SJSA1 (cell line): ENCODE measurements at places on chromosomes 13 and 19. TPM values are rescaled to one million over a fixed set of nuclear protein-coding genes. Genes with fewer than 3 reads are reported as not detected.

Gene DCT
- total RNA-seq: not detected in 2 replicates

Gene TINCR
- not detected in 2 replicates for total RNA-seq

Gene ELSPBP1
- total RNA-seq: not detected in 2 replicates

Gene LILRB4
- not detected in 2 replicates for total RNA-seq

Gene C19orf73
- total RNA-seq: 4.3 TPM in 1 of 2 replicates, not detected in the other

Gene CACNG7
- not detected in 2 replicates for total RNA-seq

Gene ACER1
- not detected in 2 replicates for total RNA-seq

Gene NCAN
- total RNA-seq: not detected in 2 replicates

Gene LRRC63
- not detected in 2 replicates for total RNA-seq

Gene PRR12
- 0.66 and 2.6 TPM in 2 replicates for total RNA-seq

Gene SYNGR4
- total RNA-seq: not detected in 2 replicates

- no peak for DNase-seq
These were observed 188.2 kb downstream of the OLFM4 start for GRCh38 chr13:53216773-53217172.

GRCh38 chr19:3780786-3781304 lies 5.3 kb downstream of the MATK start:
- DNase-seq: no peak

DNA sequence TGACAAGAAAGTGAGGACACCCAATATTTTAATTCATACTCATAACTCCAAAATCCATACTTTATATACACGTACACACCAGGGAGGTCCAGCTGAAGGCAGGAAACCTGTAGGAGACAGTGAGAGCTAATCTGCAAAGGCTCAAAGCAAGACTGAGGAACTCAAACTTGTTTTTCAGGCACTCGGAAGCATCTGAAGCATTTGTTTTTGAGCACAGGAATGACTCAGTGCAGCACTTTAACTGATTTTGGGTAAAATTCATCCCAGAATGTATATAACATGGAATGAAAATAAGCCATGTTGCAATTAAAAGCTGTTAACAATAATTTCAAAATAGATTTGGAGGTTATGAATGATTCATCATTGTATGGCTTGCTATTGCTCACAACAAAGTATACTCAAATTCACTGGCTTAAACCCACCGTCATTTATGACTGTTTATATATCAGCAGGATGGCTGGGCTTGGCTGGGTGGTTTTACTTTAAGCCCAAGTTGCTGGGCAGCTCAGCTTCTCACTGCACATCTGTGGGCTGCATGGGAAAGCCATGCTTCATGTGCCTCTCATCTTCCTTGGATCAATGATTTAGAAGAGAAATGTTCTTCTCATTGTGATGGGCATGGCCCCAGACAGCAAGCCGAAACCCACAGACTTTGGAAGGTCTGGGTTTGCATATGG lies 177.0 kb downstream of the RFC3 start:
- DNase-seq: no peak

DNA sequence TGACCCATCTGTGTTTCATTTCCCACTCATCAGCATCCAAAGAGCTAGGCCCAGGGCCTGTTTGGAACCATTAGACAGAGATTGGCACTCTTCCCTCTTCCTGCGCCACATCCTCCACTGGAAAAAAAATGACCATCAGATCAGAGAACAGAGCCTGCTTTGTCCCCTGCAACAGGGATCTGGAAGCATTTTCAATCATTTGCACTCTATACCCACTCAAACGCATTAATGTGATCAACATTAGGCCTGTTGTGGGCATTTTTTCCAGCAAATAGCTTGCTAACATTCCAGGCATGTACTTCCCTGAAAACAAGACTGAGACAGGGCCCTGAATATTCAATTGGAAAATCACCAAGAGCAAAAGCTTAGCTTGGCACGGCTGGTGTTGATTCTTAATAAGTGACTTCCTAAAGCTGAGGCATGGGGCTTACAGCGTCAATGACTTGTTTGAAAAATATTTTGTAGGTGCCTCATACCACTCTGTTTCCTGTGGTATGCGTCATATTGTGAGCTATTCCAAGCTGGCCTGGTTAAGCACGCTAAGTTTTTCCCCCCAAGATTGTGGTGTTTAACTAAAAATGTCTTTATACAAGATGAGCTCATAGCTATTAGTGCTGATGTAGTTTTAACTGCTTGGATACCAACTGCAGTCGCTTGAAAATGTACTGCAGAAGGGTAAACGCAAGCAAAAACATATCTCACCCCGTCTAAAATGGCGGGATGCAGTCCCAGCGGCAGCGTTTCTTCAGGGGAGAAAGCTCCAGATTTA lies 404.4 kb downstream of the SPRY2 start:
- DNase-seq: peak; percentile 100

DNA sequence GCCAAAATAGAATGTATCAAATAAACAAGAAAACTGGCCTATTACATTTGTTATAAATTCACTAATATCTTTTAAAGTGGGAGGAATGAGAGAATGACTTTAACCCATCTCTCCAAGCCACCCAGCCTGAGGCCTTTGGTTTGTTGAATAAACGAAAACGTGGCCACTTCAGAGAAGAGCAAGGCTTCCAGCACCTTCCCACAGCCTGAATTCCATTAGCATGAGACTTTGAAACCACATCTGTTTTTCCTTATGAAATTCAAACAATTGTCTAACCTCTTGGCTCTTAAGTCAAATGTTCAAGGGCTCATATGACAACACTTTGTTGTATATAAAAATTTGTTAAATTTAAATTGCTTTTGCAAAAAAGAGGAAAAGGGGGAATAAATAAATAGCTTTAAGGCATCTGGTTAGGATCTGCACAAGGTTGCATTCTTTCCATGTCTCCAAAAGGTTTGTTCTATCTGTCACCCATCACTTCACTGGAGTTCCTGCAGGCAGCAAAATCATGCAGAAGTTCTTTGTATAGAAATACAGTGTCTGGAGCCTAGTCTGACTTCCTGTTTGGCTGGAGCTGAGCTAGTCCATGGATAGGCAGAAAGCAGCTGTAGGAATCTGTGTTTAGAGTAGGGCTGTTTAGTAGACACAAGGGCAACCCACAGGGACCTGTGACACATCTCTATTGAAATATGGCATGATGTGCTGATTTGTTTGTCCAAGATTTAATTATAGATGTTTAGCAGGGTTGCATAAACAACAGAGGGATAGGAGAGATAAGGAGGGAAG lies 502.3 kb downstream of the KCTD12 start:
- peak; percentile 56 for DNase-seq

GRCh38 chr19:54461210-54461609 lies 2.4 kb downstream of the LENG9 start:
- DNase-seq: no peak

DNA sequence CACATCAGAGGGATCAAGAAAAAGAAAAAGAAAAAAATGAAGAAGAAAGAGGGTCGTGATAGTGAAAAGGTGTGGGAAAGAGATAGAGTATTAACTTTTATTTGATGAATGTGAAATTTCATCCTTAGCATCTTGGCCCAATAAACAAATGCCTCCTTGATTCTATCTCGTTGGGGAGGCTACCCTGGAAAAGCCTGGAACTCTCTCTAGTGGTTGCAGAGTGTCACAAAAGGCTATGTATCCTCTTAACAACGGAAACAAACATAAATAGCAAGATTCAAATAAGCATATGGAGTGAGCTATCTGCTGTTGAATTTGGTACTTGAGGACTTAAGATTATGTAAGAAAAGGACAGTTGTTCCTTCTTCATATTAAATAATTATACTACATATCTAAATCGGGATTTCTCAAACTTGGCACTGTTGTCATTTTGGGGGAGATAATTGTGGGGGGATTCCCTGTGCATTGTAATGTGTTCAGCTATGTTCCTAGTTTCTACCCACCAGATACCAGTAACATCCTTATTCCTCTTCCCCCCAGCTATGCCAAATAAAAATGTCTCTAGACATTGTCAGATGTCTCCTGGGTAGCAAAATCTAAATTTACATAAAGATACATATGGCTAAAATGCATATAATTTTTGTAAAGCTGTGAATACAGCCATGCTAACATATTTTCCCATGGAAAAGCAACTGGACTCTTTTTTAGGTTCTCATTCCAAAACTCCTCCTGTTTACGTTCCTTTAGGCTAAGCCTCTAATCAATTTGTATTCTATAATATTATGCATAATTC lies 557.2 kb downstream of the DCT start:
- DNase-seq: no peak

DNA sequence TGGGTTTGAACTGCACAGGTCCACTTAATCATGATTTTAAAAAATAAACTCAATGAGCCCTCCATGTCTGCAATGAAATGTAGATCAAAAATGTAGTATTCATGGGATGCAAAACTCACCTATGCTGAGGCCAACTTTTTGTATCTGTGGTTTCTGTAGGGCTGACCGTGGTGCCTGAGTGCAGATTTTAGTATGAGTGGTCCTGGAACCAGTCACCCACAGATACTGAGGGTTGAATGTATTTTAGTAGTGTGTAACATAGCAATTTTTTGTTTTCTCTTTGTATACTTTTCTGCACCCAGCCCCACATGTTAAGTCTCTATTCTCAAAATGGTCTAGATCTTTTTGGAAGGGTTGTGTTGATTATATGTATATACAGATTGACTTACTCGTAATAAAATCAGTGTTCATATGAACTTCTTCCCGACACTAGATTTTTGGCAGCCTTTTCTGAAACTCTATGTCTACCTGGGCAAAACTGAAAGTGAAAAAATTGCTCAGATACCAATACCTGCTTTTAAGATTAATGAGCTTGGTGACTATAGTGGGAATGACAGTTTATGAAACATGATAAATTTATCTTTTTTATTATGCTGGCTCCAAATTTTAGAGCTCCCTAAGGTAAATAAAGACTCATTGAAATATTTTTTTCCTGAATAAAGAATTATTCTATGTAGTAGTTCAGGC lies 51.6 kb downstream of the DNAJC15 start:
- no peak for DNase-seq

- peak; percentile 94 for DNase-seq
These were observed 20.8 kb upstream of the ERCC1 start for GRCh38 chr19:45444318-45445041.

DNA sequence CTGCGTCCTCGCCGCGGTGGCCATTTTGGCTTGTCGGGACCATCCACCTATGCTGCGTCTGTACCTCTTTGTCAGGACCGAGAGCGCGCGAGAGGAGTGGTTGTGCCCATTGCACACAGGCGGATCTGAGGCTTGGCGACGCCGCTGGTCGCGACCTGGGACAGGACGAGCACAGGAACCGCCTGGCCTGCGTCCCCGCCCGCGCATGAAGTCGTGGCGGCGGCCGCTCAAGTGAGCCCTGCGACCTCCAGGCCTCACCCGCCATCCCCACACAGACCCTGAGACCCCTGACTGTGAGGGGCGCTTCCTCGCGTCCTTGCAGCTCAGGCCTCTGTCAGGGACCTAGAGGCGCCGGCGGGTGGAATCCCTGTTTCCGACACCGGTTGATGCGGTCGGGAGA lies 16.8 kb downstream of the ZNF586 start:
- no peak for DNase-seq

DNA sequence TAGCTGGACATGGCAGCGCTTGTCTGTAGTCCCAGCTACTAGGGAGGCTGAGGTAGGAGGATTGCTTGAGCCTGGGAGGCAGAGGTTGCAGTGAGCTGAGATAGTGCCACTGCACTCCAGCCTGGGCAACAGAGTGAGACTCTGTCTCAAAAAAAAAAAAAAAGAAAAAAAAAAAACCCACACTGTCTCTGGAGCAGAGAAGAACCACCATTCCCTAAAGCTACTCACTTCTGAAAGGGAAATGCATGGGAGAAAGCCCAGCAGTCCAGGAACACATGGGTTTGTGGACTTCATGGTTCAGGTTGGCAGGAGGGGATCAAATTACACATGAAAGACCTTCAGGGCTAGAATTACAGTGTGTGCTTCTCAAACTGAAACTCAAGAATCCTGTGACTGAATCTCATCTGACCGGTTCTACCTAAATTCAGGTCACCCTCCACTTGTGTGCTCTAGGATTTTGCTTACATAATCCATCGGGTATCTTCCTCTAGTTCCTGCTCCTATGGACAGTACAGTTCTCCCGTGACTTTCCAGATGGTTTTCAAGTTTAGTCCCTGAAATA lies 30.2 kb upstream of the CPB2 start:
- no peak for DNase-seq

DNA sequence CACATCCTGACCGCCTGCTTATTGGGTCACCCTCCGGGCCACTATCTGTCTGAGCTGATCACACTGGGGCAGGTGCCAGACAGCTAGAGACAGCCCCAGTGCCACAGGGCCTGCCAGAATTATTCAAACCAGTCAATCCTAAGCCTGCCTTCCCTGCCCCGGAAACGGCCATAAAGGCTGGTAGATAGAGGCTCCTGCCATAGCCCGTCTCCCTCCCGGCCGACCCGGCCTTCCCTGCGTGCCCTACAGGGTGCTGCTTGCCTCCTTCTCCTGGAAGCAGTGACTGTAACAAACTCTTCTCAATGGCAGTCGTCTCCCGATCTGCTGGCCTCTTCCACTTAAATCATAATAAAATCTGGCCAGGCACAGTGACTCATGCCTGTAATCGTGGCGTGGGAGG lies 158.6 kb upstream of the SOX1 start:
- DNase-seq: peak; percentile 41

- no peak for DNase-seq
These were observed 17.9 kb downstream of the ALG5 start for GRCh38 chr13:36981156-36981743.

GRCh38 chr13:42189061-42189460 lies 82.9 kb upstream of the AKAP11 start:
- no peak for DNase-seq

- DNase-seq: no peak
These were observed 42.4 kb upstream of the ZNF737 start for GRCh38 chr19:20607943-20608342.

DNA sequence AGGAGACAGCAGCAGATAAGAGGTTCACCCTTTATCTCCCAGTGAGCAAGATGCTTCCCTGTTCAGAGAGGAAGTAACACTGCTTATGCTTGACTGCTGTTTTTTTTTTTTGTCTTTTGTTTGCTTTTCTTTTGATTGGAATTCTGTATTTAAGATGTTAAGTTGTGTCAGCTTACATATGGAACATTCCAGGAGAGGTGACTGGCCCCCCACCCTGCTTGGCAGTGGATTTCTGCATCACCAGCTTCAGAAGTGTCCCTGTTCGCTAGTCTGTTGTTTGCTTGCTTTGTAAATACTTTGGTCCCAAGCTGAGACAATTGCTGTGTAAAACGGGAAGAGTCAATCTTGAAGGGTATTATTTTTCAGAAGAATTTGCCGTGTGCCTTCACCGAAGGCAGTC lies 43.0 kb downstream of the IFT88 start:
- peak; percentile 80 for DNase-seq

DNA sequence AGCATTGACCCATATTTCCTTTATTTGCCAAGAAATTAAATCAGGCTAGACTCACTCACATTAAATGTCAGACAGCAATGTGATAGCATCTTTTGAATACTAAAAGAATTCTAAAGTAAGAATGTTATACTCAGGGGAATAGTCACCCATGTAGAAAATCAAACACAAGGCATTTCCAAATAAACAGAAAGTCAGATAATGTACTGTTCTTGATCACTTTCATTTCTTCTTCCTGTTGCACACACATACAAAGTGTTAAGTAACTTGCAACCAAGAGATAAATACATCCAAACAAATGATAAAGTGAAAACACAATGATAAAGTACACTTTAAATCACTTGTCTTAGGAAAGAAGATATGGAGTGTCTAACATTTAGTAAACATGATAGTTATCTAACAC lies 1366.6 kb upstream of the MIR17HG start:
- no peak for DNase-seq

- DNase-seq: no peak
These were observed 179.1 kb downstream of the DCT start for GRCh38 chr13:94300401-94300800.
